ENCODE measurements at places on chromosomes 3 and 15.
A peak's percentile ranks its signal among the peaks of the same experiment; 100 is the strongest.

DNA sequence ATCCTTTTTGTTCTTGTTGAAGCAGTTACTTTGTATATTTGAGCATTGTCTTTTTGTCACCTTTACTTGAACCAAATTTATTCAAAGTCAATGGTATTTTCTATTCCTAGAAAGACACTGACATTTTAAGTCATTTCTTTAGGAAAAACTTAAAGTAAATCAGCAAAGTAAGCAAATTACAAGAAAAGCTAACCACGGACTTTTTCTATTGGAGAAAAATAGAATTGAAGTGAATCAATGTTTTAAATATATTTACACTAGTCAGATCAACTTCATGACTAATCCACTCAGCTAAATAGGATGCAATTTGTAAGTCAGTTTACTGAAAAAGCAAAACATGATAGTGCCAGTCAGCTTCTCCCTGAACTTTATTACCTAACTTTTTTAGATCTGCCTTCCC lies 733.8 kb upstream of the ALCAM start:
- DNase-seq: no peak

DNA sequence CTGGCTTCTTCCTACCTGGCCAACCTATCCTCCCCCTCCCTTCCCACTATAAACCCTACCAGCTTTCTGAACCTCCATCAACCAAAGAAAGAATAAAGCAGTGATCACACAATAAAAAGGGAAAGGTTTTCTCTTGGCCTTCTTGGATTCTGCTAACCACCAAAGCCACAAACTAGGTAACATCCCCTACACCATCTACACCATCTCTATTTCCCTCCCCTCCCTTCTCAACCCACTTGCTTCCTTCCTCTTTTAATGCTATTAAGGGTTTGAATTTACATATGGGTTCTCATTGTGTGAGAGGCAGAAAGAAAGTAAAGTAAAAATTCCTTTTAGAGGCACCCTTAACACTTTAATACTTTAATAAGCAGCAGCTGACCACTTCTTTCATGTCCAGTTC lies 25.8 kb upstream of the RSL24D1 start:
- DNase-seq: no peak

- DNase-seq: no peak
Observed at GRCh38 chr3:108088697-108089096, 2.1 kb downstream of the CD47 start.

DNA sequence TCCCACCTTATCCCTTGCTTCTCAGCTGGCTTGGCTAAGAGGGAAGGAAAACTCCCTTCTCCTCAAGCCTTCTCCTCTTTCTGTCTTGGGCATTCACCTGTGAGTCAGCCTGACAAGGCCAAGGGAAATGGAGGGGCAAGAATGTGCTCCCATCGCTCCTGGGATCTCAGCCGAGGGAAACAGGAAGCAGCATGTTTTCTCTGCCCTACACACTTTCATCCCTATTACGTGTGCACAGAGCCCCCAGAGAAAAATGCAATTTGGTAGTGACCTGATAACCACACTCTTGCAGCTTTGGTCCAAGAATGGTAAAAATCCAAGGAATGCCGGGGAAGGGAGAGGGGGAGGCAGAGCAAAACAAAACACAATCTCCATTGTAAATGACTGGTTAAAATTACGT lies 32.9 kb upstream of the MTMR10 start:
- DNase-seq: peak; percentile 55

DNA sequence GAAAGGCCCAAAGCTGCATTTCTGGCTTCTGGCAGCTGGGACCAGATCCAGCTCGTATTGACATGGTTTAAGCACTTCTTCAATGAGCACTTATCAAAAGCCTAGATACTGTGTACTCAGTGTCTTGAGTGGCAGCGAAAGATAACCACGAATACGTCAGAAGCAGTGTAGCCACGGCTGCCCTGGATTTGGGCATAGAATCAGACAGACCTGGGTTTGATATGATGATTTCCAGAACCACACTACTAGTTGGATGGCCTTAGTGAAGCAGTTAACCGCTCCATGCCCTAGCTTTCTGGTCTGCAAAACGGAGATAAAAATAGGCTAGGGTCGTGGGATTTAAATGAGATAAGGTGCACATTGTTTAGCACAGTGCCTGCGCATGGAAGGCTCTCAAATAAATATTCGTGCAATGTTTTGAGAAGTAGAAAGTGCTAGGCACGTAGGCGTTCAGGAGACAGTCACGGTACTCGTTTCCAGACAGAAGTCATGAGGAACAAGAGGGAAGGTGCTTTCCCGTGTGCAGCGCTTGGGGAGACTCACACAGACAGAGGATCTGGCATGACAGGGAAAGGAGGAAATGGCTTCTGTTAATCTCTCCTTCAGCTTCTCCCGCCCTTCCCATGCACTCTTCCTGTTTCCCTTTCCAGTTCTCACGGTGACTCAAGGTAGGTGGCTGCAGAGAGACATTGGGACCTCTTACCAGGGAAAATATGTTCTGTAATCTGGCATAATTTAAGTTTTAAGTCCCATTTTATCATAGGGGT lies 70.3 kb downstream of the CCNL1 start:
- DNase-seq: peak; percentile 53

- no peak for DNase-seq
Observed at GRCh38 chr3:194245975-194246561, 105.1 kb downstream of the CPN2 start.

GRCh38 chr15:60589728-60590127 lies 110.8 kb upstream of the ICE2 start:
- no peak for DNase-seq

- DNase-seq: no peak
Observed at GRCh38 chr3:53510508-53510907, 16.1 kb downstream of the CACNA1D start.

DNA sequence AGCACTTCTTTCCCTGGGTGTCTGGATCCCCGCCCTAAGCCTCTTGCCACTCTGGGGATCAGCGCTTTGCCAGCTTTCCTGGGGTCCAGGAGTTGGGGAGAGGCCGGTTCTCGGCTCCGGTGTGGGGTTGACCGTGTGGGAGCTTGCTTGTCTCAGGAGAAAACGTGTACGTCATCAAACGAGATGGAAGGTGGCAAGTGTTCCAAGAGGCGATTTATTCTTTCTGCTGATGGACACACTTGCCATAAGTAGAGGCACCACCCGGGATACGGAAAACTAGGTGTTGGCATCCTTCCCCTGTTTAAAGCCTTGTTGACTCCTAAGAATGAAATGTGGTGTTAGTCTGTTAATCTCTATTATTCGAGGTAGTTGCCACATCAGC lies 295 bp downstream of the ZWILCH start:
- DNase-seq: no peak

DNA sequence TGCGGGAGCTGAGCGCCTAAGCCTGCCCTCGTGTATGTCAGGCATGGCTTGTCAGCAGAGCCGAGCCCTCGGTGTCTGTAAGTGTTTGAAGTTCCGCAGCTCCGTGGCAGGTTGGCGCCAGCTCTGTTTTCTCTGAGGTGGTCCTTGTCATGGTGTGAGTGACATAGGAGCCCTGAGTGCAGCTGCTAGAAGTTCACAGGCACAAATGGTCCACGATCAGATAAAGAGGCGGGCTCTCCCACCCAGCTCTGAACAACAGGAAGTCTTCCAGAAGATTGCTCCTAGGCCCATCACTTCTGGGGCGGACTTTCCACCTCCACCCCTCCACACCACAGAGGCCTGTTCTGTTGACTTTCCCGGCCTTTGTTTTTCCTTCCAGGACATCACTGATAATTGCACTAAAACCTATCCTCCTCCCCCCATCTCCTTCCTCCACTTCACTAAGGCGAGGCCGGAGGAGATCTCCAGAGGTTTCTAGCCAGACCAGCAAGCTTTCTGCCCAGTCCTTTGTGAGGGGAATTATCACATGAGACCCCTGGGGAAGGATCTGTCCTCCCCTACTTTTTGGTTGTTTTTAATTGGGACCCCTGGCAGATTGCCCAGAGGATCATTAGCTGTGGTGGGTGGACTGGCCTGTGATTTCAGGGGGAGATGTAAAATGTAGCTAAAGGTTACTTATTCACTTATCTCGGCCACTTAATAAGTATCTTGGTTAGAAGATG lies 19.9 kb downstream of the ITPR1 start:
- no peak for DNase-seq

GRCh38 chr3:127306361-127307111 lies 18.7 kb upstream of the PRR20G start:
- DNase-seq: no peak

Data from epithelial cell of prostate (primary cell).